Thymus (tissue), 14 donors: ENCODE measurements at places on chromosomes 1 and 21. TPM values are rescaled to one million over a fixed set of nuclear protein-coding genes. Genes with fewer than 3 reads are reported as not detected.

GRCh38 chr1:11272544-11272831 is 510 bp upstream of the UBIAD1 start:
- no peak for DNase-seq
- peaks cover 25% of the 10 kb centered on the region for H3K4me1 ChIP-seq
- H3K27me3 ChIP-seq, result no peaks in the 10 kb centered on the region
- no peak overlapping the region for H3K27ac ChIP-seq

DNA sequence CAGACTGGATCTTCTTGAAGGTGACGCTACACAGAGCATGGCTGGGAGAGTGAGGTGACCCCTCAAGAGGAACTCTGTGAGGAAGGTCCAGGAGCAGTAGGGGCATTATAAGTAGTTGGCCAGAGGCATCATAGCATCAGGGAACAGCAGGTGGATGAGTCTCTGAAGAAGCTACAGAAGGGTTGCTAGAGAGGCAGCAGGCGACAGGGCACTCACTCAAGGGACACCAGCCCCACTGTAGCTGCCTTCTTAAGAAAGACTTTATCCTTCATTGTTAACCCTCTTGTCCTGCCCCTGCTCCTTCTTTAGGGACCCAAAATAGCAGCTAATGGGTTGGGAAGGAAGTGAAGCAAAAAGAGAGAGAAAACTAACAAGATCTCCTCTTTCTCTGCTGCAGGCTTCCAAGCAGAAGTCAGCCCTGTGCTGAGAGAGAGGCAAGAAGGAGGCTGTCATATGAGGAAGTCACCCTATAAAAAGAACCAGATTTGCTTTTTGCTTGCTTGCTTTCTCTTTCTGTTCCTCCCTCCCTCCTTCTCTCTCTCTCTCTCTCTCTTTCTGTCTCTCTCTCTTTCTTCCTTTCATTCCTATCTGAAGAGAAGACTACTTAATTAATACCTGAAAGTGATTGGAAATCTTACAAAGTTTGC is 7.7 kb upstream of the CD5L start:
- H3K27ac ChIP-seq, result no peak overlapping the region
- DNase-seq, result no peak
- H3K4me3 ChIP-seq, result no peak overlapping the region

DNA sequence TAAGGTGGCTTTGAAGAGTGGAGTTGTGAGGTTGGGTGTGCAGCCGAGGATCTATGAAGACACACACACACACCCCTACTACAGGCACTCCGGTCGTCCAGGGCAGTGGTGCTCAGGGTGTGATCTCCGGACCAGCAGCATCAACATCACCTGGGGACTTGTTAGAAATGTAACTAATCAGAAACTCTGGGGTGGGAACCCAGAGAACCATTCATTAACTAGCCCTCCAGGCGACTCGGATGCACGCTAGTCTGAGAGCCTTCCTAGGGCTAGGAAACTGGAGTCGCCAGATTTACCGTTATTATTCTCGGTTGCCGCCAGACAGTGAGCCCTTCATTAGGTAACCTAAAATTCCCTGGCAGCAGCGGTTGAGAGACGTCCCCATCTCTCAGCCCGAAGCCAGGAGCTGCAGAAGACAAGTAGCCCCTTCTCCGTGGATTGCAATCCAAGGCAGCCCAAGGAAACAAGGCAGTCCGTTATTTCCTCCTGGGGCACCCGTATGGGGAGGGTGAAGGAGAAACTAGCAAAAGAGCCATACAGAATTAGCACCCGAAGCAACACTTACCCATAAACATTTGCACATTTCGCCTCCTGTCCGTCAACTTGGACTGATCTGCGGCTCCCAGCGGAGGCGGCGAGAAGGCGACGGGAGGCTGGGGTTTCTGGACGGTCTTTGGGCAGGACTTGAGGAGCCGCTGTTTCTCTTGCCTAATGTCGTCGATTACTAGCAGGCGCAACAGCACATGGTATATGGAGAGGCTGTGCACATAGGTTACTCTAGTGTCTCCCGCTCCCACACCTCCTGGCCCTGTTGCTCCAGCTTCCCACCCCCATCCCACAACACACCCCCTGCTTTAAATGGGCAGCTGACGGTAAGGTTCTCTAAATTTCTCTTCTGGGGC is 2.9 kb upstream of the CCN1 start:
- H3K4me1 ChIP-seq, result peaks cover 23% of the 10 kb centered on the region
- DNase-seq, result no peak
- H3K27ac ChIP-seq, result peak overlapping the region; percentile 33
- H3K27me3 ChIP-seq, result peaks cover 61% of the 10 kb centered on the region

DNA sequence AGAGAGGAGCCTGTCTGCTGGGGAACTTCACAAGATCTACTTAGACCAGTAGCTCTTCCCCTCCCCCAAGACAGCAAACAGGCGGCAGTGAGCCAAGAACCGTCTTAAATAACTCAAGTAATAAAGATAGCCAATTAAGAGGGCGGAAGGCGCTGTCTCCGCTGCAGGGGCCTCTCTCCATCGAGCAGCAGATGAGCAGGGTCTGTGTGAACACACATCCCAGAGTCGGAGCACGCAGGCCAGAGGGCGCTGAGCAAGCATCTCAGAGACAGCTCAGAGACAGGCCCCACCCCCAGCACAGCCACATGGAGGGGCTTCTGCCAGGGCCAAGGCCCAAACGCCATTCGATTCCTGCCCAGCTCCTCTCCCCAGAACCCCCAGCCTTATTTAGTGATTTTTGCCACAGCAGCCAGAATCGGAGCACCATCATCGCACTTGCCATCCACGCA is 11.1 kb downstream of the IFFO2 start:
- no peaks in the 10 kb centered on the region for H3K27me3 ChIP-seq
- H3K4me1 ChIP-seq, result peaks cover 39% of the 10 kb centered on the region
- H3K36me3 ChIP-seq, result no peaks in the 10 kb centered on the region
- H3K4me3 ChIP-seq, result no peak overlapping the region

- no peak for DNase-seq
- no peaks in the 10 kb centered on the region for H3K4me1 ChIP-seq
- H3K27ac ChIP-seq, result no peak overlapping the region
- H3K4me3 ChIP-seq, result no peak overlapping the region
Observed at GRCh38 chr1:188769936-188770335, 1707.7 kb downstream of the BRINP3 start.

GRCh38 chr1:26697978-26698849 is 2.4 kb downstream of the ARID1A start:
- H3K4me3 ChIP-seq, result peak overlapping the region; percentile 100
- H3K27me3 ChIP-seq, result no peaks in the 10 kb centered on the region
- peak; percentile 76 for DNase-seq
- peaks cover 50% of the 10 kb centered on the region for H3K4me1 ChIP-seq
- peaks cover 28% of the 10 kb centered on the region for H3K36me3 ChIP-seq

DNA sequence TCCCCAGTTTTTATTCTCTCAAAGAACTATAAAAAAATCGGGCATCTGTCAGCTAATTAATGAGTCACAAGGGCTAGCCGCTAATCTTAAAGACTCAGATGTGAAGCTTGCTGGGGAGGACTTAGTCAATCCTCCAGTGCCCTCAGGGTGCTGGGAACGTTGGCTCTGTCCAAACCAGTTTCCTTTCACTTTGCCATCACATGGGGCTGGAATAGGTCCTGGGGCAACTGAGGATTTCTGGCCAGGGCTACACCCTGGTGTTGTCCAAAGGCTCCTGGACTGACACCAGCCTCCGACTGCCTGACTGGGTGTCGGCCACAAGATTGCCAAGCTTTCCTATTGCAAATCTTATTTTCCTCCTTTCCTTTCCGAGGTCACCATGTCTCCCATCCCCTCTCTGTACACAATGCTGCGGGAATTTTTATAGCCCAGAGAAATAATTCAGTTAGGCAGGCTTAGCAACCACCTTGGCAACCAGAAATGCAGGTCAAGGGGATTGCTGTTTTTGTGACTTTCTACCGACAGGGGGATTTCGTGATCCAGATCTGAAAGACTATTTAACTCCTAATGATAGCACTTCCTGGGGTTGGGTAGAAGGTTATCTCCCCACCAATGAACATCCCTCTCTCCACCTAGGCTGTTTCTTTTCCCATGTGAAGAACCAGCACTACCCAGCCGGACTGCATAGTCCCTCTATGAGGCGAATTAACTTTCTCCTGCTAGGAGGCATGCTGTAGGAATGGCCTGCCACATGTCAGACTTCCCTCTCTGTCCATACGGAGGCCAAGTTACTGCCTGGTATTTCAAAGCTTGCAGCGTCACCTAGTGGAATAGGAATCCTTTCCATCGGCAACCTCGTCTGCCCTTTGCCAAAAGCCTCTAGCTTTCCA is 29.9 kb upstream of the CTBS start:
- H3K36me3 ChIP-seq, result no peaks in the 10 kb centered on the region
- H3K27ac ChIP-seq, result no peak overlapping the region
- H3K4me3 ChIP-seq, result no peak overlapping the region
- DNase-seq, result no peak
- H3K27me3 ChIP-seq, result no peaks in the 10 kb centered on the region

DNA sequence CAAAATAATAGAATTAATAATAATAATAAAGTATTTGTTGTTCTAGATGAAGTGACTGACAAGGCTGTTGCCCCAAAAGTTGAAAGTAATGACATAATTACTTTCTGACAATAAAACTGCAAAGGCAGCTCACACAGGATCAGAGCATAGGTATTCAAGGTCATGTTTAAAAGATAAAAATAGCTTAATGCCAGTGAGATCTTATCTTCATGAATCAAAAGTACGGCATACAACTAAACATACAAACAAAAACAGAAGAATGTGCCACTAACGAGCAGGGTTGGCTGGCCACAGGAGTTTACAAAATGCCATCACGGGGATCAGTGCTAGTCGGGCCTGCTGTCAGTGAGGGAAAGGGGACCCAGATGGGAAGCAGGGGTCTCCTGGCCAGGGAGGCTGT is 22.4 kb upstream of the TMPRSS2 start:
- DNase-seq, result no peak
- H3K4me3 ChIP-seq, result no peak overlapping the region
- peaks cover 4% of the 10 kb centered on the region for H3K4me1 ChIP-seq
- H3K36me3 ChIP-seq, result no peaks in the 10 kb centered on the region
- H3K27ac ChIP-seq, result no peak overlapping the region

- peak overlapping the region; percentile 77 for H3K27ac ChIP-seq
- DNase-seq, result peak; percentile 81
- H3K4me3 ChIP-seq, result no peak overlapping the region
- peaks cover 43% of the 10 kb centered on the region for H3K36me3 ChIP-seq
- no peaks in the 10 kb centered on the region for H3K27me3 ChIP-seq
Observed at GRCh38 chr1:230109895-230110667, 43.0 kb downstream of the GALNT2 start.

DNA sequence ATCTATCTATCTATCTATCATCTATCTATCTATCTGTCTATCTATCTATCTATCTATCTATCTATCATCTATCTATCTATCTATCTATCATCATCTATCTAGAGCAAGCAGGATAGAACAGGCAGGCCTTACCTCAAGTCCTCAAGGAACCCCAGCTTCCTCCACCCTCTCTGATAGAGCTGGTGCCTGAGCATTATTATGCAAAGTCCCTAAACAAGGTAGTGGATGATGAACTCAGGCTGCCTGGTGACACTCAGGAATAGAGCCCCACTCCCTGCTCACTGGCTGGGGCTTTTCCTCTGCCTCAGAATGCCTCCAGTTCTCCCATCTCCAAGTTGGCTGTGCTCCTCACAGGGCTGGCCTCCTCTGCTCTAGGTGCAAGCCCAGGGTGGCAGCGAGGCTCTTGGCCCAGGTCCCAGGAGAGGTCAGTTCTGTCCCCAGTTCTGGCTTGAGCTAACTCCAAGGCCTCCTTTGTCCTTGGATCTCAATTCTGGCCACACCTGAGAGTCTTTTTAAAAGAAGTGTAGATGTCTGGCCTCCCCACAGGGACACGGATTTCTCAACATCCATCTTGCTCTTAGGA is 60.2 kb downstream of the PCP4 start:
- H3K27ac ChIP-seq, result no peak overlapping the region
- no peaks in the 10 kb centered on the region for H3K4me1 ChIP-seq
- H3K36me3 ChIP-seq, result no peaks in the 10 kb centered on the region
- no peaks in the 10 kb centered on the region for H3K27me3 ChIP-seq
- H3K4me3 ChIP-seq, result no peak overlapping the region

GRCh38 chr1:27332536-27333281 is 9.1 kb upstream of the SYTL1 start:
- H3K27me3 ChIP-seq, result no peaks in the 10 kb centered on the region
- H3K36me3 ChIP-seq, result peaks cover 89% of the 10 kb centered on the region
- no peak overlapping the region for H3K4me3 ChIP-seq
- H3K27ac ChIP-seq, result no peak overlapping the region

GRCh38 chr1:67830928-67831830 is 2.1 kb downstream of the GNG12 start:
- H3K36me3 ChIP-seq, result no peaks in the 10 kb centered on the region
- peaks cover 53% of the 10 kb centered on the region for H3K27me3 ChIP-seq
- H3K4me1 ChIP-seq, result no peaks in the 10 kb centered on the region
- no peak overlapping the region for H3K27ac ChIP-seq
- H3K4me3 ChIP-seq, result peak overlapping the region; percentile 34

- no peak overlapping the region for H3K27ac ChIP-seq
- peaks cover 19% of the 10 kb centered on the region for H3K36me3 ChIP-seq
- no peak overlapping the region for H3K4me3 ChIP-seq
- DNase-seq, result no peak
Observed at GRCh38 chr1:145942871-145943270, 14.9 kb downstream of the LIX1L start.

DNA sequence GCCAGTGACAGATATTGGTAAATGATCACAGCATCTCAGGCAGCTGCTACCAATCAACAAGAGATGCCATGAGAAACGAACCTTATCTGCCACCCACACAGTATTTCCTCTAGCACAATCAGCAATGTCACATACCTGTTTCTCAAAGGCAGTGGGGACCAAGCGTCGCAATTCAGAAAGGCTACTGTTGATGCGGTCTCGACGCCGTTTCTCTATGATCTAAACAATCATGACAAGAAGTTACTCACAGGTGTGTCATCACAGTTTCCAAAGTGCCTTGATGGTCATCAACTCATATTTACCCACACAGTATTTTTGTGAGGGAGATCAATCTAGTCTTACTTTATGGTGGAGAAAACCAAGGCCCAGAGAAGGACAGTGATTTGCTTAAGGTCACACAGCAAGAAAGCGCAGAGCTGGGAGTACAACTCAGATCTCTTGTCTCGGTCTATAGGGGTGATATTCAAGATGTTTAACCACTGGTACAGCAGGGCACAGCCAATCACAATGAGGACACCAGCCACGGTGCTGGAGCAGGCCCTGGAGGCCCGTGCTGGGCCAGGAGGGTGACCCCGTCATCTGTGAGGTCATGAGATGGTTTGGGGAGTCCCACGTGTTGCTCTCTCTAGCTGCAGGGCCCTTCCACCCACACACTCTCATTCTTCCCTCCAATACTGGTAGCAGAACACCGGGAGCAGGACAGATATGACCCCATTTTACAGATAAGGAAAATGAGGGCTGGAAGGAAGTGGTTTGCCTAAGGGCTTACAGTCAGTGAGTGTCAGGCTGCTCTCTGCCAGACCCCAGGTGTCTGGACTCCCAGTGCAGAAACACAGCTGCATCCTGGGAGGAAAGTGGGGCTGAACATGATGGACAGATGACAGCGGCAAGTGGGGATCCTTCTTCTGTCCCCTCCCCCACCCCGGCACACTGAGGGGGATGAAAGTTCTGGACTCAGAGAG is 7.8 kb downstream of the HEYL start:
- no peaks in the 10 kb centered on the region for H3K36me3 ChIP-seq
- no peaks in the 10 kb centered on the region for H3K4me1 ChIP-seq
- no peak for DNase-seq
- H3K4me3 ChIP-seq, result no peak overlapping the region
- H3K27ac ChIP-seq, result no peak overlapping the region
- peaks cover 5% of the 10 kb centered on the region for H3K27me3 ChIP-seq

CACYBP gene
- 53.6 TPM for polyA plus RNA-seq

TRIM17 gene
- 0.50 TPM for polyA plus RNA-seq

SPRR5 gene
- 0.37 TPM for polyA plus RNA-seq

KIF26B gene
- 0.43 TPM for polyA plus RNA-seq

SLC22A15 gene
- polyA plus RNA-seq, result 1.8 TPM

PBX1 gene
- polyA plus RNA-seq, result 12.9 TPM

TRIM45 gene
- 2.7 TPM for polyA plus RNA-seq

FCER1G gene
- polyA plus RNA-seq, result 262 TPM
